Stimulated activated CD8-positive, alpha-beta memory T cell treated with anti-CD3 and anti-CD28 coated beads, Interleukin-15, amount 100 ng/mL, for 4 hours (primary cell): ENCODE measurements at places on chromosomes 16 and 17.

DNA sequence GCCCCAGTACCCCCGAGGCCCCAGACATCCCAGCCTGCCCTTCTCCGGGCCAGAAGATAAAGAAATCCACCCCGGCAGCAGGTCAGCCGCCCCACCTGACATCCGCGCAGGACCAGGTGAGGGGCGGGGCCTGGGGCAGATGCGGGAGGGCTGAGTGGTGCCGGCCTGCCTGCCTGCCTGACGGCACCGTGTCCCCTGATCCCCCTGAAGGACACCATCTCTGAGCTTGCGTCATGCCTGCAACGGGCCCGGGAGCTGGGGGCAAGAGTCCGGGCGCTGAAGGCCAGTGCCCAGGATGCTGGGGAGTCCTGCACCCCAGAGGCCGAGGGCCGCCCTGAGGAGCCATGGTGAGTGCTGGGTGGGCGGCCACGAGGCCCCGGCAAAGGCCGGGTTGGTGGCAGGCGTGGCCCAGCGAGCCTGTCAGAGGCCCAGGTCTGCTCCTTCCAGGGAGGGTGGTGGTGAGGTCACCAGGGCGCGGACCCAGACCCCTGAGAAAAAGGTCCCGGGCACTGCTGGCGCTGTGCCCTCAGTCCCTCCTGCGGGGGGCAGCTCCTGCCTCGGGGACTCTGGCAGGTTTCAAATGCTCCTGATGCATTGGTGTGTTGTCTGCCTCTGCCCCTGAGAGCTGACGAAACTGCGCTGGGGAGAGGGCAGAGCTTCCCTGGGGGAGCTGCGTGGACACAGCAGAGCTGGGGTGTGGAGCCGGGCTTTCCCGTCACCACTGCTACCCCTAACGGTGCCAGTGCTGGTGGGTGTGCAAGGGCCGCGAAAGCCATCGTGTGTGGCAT is 1.2 kb downstream of the CDT1 start:
- no peak for DNase-seq

- DNase-seq: no peak
Measured at GRCh38 chr17:59456428-59456827, 109.0 kb upstream of the DHX40 start.

- no peak for DNase-seq
Measured at GRCh38 chr17:82301916-82302567, 15.4 kb downstream of the CD7 start.

DNA sequence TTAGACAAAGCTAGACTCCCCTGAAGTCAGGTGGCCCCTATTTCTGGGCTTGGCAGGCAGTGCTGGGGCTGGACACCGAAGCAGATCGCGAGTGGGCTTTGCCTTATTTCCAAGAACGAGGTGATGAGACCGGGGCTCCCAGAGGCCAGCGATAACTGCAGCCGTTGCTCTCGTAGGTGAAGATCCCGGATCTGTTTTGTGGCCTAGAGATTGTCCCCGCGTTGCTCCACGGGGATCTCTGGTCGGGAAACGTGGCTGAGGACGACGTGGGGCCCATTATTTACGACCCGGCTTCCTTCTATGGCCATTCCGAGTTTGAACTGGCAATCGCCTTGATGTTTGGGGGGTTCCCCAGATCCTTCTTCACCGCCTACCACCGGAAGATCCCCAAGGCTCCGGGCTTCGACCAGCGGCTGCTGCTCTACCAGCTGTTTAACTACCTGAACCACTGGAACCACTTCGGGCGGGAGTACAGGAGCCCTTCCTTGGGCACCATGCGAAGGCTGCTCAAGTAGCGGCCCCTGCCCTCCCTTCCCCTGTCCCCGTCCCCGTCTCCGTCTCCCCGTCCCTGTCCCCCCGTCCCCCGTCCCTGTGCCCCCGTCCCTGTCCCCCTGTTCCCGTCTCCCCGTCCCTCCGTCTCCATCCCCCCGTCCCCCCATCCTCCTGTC is 1.5 kb upstream of the TBCD start:
- no peak for DNase-seq

DNA sequence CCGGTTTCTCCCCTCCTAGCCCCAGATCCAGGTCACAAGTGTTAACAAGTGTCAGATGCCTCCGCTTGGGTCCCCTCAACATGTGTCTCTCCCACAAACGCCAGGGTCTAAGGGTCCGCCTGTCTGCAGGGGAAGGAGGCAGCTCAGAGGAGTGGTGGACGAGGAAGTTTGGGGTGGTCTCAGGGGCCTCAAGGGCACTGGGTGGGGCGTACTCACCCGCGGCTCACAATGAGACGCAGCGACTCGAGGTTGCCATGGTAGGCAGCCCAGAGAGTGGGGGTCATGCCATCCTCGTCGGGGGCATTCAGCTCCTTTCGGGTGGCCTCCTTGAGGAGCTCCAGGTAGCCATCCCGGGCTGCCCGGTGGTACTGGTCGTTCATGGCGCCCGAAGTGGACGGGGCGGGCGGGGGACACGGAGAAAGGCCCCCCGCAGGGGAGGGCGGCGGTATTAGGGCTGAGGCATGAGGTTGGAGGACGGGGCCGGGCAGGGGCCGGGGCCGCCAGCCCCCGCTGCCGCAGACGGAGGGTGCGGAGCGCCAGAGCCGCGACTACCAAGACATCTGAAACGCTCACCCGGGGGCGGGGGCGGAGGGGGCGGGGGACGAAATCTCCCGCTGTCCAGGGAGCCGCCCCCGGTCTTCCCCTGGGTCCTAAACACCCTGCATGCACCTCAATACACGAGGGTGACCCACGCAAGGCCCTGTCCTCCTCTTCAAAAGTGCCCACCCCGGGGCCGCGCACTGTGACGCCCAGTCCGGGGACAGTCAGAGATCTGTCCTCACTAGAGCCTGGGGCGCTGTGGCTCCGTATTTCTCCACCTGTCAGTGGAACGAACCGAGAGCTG is at the start of gene USH1G:
TSS of gene USH1G (minus strand) at position 562 of the 844 bp plus-strand sequence. CDS start at position 380, 182 bp downstream.
- DNase-seq: no peak

GRCh38 chr16:15785386-15786059 is 71.3 kb downstream of the MYH11 start:
- DNase-seq: no peak

GRCh38 chr16:16109453-16110110 is 113.7 kb downstream of the ABCC6 start:
- DNase-seq: no peak

- no peak for DNase-seq
Measured at GRCh38 chr17:75301502-75302206, 12.4 kb upstream of the SLC25A19 start.

- DNase-seq: no peak
Measured at GRCh38 chr16:28977703-28978662, 3.4 kb downstream of the SPNS1 start.

- no peak for DNase-seq
Measured at GRCh38 chr16:6105115-6105514, 1007.5 kb upstream of the EEF2KMT start.

- no peak for DNase-seq
Measured at GRCh38 chr16:12708266-12708665, 95.4 kb downstream of the CPPED1 start.

DNA sequence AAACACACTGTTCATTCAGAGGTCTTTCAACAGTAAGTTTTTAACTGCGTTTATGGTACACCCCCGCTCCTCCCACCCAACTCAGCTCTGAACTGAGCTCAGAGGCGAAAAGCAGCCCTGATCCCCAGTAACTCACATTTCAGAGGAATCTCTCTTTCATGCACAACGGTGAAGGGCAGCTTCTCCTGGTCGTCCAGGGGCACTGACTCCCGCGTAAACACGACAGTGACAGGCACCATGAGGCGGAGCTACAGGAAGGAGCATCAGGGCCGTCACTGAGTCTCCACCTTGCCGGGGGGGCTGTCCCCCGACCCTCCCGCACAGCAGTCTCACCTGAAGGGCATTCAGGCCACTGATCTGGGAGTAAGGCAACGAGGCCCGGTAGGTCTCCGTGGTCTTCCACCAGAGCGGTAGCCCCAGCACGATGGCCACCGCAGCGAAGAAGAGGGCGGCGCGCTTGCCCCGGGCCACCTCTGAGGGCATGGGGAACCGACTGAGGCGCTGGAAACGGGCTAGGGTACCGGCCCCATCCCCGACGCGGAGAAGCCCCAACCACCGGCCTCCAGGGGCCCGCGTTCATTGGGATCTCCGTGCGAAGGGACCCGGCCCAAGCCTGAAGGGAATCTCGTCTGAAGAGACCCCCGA is 486 bp downstream of the PIGS start:
- no peak for DNase-seq

DNA sequence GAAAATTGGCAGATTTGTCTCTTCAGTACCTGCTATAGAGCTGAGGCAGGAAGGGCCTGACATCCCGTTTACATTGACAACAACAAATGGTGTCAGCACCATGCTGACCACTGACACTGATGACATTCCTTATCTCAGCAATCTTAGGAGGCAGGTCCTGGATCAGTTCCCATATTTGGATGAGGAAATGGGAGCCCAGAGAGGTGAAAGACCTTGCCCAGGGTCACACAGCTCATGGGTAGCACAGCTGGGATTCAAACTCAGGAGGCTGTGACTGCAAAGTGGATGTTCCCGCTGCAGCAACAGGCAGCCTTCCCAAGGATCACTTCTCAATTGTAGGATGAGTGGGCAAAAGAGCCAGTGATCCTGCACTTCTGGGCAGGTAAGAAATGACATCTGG is 30.5 kb upstream of the CACNG4 start:
- DNase-seq: no peak

DNA sequence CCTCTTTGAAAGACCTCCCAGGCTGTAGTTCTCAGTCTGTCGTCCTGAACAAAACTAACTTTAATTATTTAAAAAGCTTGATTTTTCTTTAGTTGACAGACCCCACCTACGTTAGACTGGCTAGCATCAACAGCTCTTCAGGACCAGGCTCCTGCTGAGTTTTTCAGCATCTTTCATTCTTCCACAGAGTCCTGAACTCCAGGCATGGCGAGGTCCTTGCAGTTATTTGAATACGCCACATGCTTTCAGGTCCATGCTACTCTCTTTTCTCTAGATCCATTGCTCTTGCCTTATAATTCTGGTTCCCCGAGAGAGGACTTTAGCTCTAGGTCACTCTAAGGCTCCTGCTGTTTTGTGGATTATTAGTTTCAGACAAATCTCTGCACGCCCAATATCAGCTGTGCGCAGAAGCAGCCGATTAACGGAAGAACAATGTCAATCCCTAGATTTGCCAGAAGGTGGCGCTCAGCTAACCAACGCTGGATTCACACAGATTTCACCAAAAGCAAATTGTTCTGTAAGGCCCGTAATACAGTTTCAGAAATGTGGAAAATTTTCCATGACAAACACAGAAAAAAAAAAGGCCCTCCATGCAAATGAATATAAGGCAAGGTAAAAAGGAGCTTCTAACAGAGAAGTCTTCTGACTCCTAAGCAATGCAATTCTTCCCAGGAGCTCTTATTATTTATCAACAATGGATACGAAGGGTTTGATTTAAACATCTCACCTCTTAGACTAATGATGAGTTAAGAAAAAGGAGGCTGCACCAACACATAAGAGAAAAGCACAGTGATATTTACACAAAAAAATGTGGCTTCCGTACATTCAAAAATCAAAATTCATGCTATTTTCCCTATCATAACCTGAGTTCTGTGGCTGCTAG is 33.5 kb upstream of the BCO1 start:
- no peak for DNase-seq

- no peak for DNase-seq
Measured at GRCh38 chr17:48728232-48729231, at the start of gene HOXB13. Gene HOXB13, minus strand, starts transcription at chr17:48728750. Its CDS starts 157 bp downstream, at chr17:48728593.

DNA sequence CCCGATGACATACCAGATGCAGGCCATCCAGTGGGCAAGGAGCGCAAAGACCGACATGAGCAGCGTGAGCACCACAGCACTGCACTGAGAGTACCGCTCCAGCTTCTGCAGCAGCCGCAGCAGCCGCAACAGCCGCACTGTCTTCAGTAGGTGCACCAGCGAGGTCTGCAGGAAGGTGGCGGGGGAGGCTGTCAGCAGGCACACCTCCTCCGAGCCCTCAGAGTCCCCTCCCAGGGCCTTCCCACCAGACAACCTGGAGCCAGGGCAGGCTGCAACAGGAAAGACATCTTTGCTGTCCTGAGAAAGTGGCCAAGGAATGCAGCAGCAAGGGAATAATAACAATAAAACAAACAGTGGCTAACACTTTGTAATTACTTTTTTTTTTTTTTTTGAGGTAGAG is 9.1 kb downstream of the KCNH4 start:
- DNase-seq: no peak

DNA sequence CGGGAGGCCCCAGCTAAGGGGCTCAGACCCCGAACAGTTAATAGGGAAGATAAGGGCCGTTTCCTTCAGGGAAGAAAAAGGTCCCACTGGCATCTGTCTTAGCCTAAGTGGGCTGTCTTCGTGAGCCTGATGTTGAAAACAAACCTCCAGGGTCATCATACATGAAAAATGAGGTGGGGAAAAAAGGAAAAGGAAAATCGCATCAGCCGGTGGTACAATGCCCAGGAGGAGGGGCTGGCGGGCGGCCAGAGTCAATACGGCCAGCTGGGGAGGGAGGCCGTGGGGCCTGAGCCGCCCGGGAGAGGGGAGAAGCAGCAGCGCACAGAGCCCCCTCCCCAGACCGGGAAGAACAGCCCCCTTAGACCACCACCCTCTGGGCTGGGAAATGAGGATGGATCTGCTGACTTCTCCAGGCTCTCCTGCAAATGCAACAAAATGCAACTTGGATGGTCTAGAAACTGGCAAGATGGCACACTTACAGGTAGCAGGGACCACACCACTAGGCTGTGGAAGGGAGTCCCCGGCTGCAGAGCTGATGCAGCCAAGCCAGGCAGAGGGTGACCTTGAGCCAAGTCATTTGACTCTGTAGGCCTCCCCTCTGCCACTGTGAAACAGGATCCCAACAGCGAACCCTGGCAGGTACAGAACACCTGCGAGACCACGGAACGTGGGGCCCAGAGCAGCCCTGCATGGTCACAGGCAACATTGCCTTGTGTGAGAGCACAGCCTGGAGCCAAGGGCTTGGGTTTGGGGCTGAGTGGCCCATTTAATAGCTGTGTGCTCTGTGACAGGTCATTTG is 448.5 kb downstream of the SOX9 start:
- no peak for DNase-seq

DNA sequence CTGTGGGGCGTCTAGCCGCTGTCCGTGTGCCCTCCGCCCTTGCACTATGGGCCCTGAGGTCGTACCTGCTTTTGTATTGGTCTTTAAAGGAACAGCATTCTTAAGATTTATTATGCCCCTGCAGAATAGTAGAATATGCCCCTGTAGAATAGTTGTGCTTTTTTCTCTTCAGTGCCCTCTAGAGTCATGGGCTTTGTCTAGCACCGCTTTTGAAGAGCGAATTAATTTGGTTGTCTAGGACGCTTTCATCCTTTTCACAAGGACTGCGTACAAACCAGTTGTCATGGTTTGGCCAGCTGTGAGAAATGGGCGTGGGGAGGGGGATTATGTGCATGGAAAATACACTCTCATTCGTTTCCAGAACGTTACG is 621 bp downstream of the CEP95 start:
- no peak for DNase-seq

DNA sequence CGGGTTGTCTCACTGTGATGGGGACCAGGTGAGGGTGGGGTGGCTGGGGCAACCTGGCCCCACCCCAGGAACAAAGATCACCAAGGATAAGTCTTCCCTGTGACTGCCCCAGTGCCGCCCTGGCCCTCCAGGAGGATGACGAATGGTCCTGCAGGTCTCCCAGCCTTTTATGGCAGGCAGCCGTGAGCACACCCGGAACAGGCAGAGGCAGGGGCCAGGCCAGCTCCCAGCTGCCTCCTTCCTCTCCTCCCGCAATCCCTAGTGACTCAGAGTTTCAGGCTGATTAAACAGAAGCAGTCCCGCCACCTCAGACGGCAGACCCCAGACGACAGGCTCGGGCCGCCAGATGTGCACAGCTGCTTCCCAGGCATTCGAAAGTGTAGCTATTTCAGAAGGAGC is 13.3 kb downstream of the JUP start:
- DNase-seq: no peak

GRCh38 chr17:49703557-49704277 is 4.0 kb downstream of the SLC35B1 start:
- no peak for DNase-seq
